Frontal cortex (tissue), 4 donors: ENCODE measurements at places on chromosomes 2 and 18. TPM values are rescaled to one million over a fixed set of nuclear protein-coding genes. Genes with fewer than 3 reads are reported as not detected.

- DNase-seq: no peak
Observed at GRCh38 chr18:64710105-64710861, 561.4 kb upstream of the LINC00305 start.

DNA sequence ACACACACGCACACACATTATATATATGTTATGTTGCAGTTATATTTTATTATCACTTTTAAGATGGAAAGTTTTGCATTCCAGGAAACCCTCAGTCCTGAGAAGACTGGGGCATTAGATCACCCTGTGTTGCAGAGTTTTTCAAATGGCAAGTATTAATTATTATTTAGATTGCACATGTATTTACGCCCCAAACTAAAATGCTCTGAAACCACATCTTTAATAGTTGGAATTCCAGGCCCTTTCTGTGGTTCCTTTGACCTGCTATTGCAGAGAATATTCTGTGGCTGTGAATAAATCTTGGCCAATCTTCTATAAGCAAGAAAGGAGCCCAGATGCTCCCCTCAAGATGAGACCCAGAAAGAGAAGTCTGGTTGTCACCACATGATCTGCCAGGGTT is 427.0 kb upstream of the TNP1 start:
- no peak for DNase-seq

The GPR155 gene
- 14.7 TPM for total RNA-seq

GRCh38 chr2:200259577-200259957 is 46.9 kb upstream of the SPATS2L start:
- DNase-seq: no peak

The KCNE4 gene
- total RNA-seq: 2.4 TPM

DNA sequence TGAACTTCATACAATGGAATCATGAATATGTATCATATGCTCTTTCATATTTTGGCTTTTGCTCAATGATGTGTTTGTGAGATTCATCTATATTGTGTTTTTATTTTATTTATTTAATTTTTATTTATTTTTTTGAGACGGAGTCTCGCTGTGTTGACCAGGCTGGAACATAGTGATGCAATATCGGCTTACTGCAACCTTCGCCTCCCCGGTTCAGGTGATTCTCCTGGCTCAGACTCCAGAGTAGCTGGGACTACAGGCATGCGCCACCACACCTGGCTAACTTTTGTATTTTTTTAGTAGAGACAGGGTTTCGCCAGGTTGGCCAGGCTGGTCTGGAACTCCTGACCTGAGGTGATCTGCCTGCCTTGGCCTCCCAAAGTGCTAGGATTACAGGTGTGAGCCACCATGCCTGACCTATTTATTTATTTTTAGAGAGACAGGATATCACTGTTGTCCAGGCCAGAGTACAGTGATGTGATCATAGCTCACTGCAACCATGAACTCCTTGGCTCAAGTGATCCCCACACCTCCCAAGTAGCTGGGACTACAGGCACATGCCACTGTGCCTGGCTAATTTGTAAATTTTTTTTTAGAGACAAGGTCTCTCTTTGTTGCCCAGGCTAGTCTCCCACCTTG is 74.5 kb downstream of the TET3 start:
- no peak for DNase-seq
